ENCODE measurements at places on chromosomes 13 and 19.

- no peak for DNase-seq
Measured at GRCh38 chr13:46624821-46625220, 71.9 kb downstream of the LRCH1 start.

GRCh38 chr13:20696073-20696472 is 7.4 kb upstream of the IL17D start:
- no peak for DNase-seq

DNA sequence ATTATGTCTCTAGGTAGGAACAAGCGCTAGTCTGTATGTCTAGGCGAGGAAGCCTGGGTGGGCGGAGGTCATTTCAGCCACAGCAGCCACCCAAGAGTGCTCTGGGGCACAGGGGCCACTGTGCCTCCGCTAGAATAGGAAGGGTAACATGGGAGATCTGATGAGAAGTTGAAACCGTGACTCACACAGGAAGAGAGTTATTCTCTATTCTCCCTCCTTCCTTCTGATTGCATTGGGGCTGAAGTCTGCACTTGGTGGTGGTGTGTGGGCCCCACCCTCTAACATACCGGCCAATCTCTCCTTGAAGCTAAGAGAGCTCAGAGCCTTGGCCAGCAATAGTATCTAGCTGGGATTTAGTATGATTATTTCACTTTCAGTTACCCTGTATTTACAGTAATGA is 20.3 kb upstream of the GGACT start:
- DNase-seq = peak; percentile 28

- no peak for DNase-seq
Measured at GRCh38 chr13:73664851-73665250, 469.4 kb downstream of the KLF12 start.

DNA sequence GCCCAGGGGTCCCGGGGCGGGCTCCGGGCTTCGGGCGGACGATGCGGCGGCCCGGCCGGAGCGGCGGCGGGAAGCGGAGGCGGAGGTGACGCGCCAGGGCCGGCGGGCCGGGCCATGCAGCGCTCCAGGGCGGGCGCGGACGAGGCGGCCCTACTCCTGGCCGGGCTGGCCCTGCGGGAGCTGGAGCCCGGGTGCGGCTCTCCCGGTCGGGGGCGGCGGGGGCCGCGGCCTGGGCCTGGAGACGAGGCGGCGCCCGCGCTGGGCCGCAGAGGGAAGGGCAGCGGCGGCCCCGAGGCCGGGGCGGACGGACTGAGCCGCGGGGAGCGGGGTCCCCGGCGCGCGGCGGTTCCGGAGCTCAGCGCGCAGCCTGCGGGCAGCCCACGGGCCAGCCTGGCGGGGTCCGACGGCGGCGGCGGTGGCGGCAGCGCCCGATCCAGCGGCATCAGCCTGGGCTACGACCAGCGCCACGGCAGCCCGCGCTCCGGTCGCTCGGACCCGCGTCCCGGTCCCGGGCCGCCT is 362 bp downstream of the WTIP start:
- DNase-seq = no peak

- peak; percentile 80 for DNase-seq
Measured at GRCh38 chr19:18700501-18701249, 17.2 kb downstream of the CRTC1 start.

- no peak for DNase-seq
Measured at GRCh38 chr13:21117104-21117809, 55.9 kb upstream of the LATS2 start.

- no peak for DNase-seq
Measured at GRCh38 chr13:41452462-41452861, 4.9 kb upstream of the RGCC start.

- no peak for DNase-seq
Measured at GRCh38 chr13:98765996-98766519, 13.6 kb upstream of the SLC15A1 start.

GRCh38 chr19:31821346-31821745 is 472.1 kb upstream of the TSHZ3 start:
- DNase-seq = no peak

GRCh38 chr13:51451467-51452360 is 1.1 kb downstream of the INTS6 start:
- DNase-seq = peak; percentile 85

DNA sequence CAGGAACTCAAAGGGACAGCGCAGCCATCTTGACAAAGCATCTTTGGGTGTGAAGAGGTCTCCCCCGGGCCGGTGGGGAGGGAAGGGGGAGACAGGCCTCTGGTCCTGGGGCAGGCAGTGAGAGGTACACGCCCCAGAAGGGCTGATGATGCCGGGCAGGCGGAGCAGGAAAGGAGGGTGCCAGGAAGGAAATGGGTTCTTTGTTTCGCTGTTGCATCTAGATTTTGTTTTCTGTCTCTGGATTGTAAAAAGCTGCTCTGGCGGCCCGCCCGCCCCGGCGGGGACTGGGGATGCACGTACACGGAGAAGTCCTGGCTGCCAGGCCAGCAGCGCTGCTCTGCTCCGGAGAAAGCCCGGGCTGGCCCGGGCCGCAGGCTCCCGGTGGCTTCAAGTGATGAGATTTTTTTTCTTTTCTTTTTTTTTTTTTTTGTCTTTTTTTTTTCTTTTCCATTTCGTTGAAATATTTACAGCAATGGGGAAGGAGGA is 13.2 kb upstream of the ASF1B start:
- peak; percentile 75 for DNase-seq

DNA sequence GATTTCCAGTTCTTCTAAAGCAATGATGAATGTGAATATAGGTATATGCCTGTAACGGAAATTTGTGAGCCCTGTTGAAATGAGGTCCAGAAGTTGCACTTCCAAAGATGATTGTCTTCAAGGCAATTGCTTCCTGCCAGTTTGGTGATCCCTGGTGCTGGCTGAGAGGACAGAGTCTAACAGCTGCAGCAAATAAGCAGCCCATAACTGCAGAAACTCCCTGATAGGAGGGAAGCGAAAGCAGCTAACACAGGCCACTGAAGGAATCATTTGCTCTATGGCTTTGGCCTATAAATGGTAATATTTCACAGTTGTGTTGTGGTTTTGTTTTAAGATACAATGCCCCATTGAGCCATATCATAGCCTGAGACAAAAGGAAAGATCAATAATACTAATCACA is 451.5 kb upstream of the MIR17HG start:
- no peak for DNase-seq

DNA sequence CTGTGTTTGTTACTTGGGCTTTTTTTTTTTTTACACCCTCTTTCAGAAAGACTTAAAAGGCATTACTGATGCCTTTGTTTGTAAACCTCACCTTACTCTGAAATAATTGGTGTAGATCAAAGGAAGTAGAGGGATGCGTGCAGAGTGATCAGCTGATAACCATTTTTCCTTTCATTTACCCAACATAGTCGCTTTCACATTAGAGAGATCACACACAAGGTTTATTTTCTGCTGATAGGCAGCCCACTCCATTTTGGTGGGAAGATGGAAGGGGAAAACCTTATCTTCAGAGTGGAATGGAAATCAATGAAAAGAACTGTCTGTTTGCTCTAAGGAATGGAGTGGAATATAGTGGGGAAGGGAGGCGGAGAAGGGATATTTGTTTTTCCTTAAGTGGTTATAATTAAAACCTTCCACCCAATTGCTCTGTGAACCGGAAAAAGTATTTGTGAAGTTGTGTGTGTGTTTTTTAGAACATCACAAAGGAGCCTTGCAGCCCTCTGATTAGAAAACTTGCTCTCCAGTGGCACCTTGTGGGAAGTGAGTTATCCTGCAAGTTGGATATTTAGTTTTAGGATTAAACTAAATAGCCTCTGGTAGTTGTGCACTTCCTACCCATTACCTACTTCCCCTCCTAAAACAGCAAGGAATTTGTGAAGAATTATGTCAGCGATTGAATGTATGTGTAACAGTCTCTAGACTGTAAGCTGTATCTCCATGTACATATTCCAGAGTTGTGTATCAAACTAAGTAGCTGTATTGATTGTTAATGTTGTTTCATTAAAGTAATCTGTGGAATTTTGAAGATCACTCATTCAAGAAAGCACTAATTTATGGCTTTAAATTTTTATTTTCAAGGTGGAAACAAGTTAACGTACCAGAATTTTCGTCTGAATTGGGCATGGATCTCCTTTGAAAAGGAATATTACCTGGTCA is 76.8 kb downstream of the FREM2 start:
- no peak for DNase-seq

- DNase-seq = peak; percentile 78
Measured at GRCh38 chr19:44747739-44748425, 626 bp upstream of the BCL3 start.

GRCh38 chr19:28972058-28972852 is 240.7 kb downstream of the UQCRFS1 start:
- no peak for DNase-seq

- DNase-seq = peak; percentile 8
Measured at GRCh38 chr19:6059396-6059947, 50.8 kb downstream of the RFX2 start.

DNA sequence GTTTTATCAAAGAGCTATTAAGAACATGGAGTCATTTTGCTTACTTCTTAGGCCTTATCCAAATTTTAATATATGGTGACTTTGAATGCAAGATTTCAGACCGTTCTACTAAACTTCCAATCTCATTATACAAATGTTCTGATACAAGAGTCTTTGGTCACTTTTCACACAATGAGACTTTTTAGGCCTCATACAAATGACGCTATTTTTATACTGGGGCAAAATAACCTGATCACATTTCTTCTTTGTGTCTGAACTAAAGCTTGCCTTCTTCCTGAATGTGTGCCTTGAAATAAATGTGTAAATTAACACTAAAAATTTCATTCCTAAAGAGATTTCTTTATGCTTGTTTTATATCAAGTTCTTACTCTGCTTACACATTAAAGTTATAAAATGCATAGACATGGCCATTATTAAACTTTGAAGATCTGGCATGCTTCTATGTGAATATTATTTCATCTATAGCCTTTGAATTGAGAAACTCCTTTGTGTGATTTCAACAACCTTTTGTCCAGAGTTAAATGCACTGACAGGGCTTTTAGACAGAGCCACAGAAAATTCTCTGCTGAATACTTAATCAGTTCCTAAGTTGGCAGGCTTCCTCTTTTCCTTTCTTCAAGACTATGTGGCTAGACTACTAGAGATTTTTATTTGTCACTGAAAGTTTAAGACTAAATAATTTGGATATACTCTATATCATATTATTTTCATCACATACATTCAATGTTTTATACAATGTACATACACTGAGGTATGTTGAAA is 86.1 kb downstream of the EDNRB start:
- no peak for DNase-seq

DNA sequence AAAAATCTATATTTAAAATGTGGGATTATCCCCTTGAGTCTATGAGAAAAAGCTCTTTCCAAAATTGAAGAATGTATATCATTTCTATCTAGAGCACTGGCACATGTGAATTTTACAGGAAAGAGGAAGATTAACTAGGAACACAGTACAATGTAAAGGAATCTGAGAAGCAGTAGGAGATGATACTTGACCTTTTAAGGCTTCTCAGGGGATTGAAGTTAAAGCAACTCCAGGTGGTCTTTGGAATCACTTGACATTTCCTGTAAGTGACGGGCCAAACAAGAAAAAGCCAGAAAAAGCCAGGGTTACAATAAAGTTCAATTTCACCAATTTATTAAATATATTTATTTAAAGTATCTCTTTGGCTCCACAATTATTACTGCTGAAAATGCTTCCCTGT is 1373.9 kb downstream of the OLFM4 start:
- no peak for DNase-seq

DNA sequence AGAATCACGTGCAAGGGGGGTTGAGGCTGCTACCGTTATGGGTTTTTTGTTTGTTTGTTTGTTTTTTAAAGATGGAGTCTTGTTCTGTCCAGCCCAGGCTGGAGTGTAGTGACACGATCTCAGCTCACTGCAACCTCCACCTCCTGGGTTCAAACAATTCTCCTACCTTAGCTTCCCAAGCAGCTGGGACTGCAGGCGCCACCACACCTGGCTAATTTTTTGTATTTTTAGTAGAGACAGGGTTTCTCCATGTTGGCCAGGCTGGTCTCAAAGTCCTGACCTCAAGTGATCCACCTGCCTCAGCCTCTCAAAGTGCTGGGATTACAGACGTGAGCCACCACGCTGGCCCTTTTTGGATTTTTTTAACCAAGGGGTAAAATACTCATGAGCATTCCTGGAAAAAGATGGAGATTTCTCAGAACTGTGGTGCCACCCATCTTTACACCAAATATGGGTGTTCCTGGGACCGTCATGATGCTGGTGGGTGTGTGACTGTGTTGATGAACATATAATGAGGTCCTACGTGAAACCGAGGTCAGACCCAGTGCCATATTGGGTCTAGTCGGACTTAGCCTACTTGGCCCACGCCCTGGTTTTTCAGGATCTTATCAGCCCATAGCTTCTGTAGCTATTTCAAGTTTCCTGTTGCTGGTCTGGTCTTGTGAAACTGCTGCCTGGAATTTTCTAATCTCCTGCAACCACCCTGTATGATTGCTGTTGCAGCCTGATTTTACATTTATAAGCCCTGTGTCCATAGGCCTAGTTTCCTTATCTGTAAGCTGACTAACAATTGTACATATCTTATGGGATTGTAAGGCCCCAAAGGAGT is 6.2 kb downstream of the PPP1R15A start:
- DNase-seq = peak; percentile 36

GRCh38 chr13:58933475-58933874 is 1230.3 kb downstream of the DIAPH3 start:
- no peak for DNase-seq

DNA sequence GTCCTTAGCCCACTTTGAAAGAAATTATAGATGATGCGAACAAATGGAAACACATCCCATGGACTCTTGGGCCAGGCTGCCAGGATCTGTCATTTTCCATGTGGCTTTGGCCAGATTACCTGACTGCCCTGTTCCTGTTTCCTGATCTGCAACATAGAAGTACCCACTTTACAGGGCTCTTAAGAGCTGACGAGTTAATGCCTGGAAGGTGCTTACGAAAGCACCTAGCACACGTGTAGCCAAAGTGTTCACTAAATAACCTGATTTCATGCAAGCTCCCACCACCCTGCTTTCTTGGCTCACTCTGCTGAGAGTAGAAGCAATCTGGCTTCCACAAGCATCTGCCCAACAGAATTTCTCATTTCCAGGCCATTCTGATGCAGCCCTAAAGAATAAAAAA is 575.2 kb downstream of the MYO16 start:
- DNase-seq = no peak

DNA sequence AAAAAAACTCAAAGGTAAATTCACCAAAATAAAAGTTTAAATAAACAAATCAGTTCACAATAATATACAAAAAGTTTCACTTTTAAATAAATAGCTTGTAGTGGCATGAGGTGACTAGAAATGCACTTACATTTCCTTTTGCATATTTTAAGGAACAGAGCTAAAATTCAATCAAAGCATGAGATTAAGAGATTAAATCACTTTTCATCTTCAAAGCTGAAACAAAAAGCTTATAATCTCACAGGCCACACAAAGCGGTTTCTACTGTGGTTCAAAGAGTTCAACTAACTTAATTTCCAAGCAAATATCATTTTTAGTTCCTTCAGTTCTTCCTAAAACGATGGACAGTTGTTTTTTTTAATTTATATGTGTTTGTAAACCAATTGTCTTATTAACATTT is 38.9 kb downstream of the TSC22D1 start:
- no peak for DNase-seq

- no peak for DNase-seq
Measured at GRCh38 chr19:10832939-10833296, 3.1 kb downstream of the TMED1 start.

GRCh38 chr19:4972509-4973230 is 3.8 kb downstream of the KDM4B start:
- DNase-seq = no peak

- DNase-seq = no peak
Measured at GRCh38 chr19:17985037-17985818, 18.3 kb downstream of the KCNN1 start.

GRCh38 chr13:98875146-98875729 is 102.6 kb downstream of the DOCK9 start:
- DNase-seq = no peak

- no peak for DNase-seq
Measured at GRCh38 chr13:111916201-111916600, 150.7 kb upstream of the SOX1 start.

- DNase-seq = no peak
Measured at GRCh38 chr13:111610081-111610480, 289.6 kb downstream of the TEX29 start.

All from activated T-cell treated with anti-CD3 and anti-CD28 coated beads, Interleukin-2, amount 50 U/mL, for 48 hours (primary cell).